ENCODE measurements at places on chromosomes 13 and 19.

DNA sequence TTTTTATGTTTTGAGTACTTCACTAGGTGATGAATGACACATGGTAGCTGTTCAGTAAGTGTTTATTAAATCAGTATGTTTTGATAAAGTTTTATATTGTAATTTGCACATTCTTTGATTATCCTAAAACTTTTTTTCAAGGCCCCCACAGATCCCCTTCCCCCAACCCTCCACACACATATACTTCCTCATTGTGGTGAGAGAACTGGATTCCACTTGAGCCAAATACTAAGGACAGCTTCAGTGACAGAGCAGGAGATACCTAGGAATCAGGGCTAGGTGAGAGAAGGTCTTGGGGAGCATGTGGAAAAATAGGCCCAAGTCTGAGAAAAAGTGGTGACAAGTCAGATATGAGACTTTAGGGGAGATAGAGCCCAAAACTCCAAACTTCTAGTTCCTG is 174.6 kb downstream of the TDRD3 start:
- no peaks in the 10 kb centered on the region for H3K4me1 ChIP-seq
- H3K36me3 ChIP-seq = no peaks in the 10 kb centered on the region
- H3K27ac ChIP-seq = no peak overlapping the region

DNA sequence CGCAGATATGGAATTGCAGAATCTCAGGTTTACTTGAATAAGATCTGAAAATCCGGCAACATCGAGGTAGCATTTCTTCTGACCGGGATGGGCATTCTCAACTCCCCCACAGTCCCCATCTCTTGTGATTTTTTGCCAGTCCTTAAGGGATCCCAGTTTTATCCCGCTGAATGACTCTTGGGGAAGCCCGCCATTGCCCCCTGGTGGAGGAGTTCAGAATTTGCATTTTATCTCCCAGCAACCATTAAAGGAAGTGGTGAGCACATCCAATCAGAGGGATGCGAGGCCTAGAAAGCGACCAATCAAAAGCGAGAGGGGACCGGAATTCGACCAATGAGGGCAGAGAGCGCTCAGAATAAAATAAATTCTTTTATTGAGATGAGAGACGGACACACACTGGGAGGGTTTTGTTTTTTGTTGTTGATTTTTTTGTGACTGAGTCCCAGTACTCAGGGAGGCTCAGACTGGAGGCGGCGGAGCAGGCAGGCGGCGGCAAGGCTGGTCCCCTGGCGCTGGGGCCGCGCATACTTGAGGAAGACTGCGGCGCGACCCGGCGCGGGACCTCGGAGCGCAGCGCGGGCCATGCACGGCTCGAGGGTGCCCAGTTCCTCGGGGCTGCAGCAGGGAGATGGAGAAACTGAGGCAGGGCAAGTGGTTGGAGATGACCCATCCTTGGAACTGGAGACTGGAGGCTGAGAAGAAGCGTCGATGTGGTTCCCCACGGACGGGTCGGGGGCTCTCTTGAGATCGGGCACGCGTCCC is 3.9 kb upstream of the TTC9B start:
- H3K36me3 ChIP-seq = no peaks in the 10 kb centered on the region
- H3K27me3 ChIP-seq = peaks cover 7% of the 10 kb centered on the region
- DNase-seq = peak; percentile 72
- H3K4me1 ChIP-seq = no peaks in the 10 kb centered on the region
- H3K27ac ChIP-seq = no peak overlapping the region
- no peak overlapping the region for H3K4me3 ChIP-seq

- H3K27ac ChIP-seq = no peak overlapping the region
- no peaks in the 10 kb centered on the region for H3K36me3 ChIP-seq
- DNase-seq = no peak
- H3K27me3 ChIP-seq = no peaks in the 10 kb centered on the region
- H3K4me1 ChIP-seq = no peaks in the 10 kb centered on the region
Observed at GRCh38 chr19:19606021-19606420, 12.5 kb downstream of the PBX4 start.

DNA sequence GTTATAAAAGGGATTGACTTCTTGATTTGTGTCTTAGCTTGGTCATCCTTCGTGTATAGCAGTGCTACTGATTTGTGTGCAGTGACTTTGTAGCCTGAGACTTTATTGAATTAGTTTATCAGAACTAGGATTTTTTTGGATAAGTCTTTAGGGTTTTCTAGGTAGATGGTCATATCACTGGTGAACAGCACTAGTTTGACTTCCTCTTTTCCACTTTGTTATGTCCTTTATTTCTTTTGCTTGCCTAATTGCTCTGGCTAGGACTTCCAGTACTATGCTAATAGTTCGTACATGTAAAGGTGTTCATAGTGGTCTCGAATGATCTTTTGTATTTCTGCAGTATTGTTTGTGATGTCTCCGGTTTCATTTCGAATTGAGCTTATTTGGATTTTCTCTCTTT is 145.4 kb downstream of the DNAJC3 start:
- H3K36me3 ChIP-seq = no peaks in the 10 kb centered on the region
- no peak overlapping the region for H3K4me3 ChIP-seq
- H3K27ac ChIP-seq = no peak overlapping the region
- H3K27me3 ChIP-seq = no peaks in the 10 kb centered on the region

- no peak overlapping the region for H3K27ac ChIP-seq
- peaks cover 5% of the 10 kb centered on the region for H3K27me3 ChIP-seq
- H3K4me3 ChIP-seq = no peak overlapping the region
- H3K4me1 ChIP-seq = no peaks in the 10 kb centered on the region
- H3K36me3 ChIP-seq = no peaks in the 10 kb centered on the region
- no peak for DNase-seq
Observed at GRCh38 chr19:54674021-54674617, 11.3 kb downstream of the LILRB4 start.

GRCh38 chr19:9043524-9043923 is 33.3 kb upstream of the MUC16 start:
- H3K4me3 ChIP-seq = no peak overlapping the region
- no peak for DNase-seq
- H3K27ac ChIP-seq = no peak overlapping the region
- no peaks in the 10 kb centered on the region for H3K27me3 ChIP-seq

- no peak for DNase-seq
- no peak overlapping the region for H3K27ac ChIP-seq
- H3K4me1 ChIP-seq = peaks cover 7% of the 10 kb centered on the region
- no peak overlapping the region for H3K4me3 ChIP-seq
- H3K36me3 ChIP-seq = no peaks in the 10 kb centered on the region
Observed at GRCh38 chr19:58570770-58571574, 2.2 kb downstream of the MZF1 start.

- no peaks in the 10 kb centered on the region for H3K4me1 ChIP-seq
- H3K27me3 ChIP-seq = no peaks in the 10 kb centered on the region
Observed at GRCh38 chr19:13315495-13315894, 165.3 kb downstream of the IER2 start.

DNA sequence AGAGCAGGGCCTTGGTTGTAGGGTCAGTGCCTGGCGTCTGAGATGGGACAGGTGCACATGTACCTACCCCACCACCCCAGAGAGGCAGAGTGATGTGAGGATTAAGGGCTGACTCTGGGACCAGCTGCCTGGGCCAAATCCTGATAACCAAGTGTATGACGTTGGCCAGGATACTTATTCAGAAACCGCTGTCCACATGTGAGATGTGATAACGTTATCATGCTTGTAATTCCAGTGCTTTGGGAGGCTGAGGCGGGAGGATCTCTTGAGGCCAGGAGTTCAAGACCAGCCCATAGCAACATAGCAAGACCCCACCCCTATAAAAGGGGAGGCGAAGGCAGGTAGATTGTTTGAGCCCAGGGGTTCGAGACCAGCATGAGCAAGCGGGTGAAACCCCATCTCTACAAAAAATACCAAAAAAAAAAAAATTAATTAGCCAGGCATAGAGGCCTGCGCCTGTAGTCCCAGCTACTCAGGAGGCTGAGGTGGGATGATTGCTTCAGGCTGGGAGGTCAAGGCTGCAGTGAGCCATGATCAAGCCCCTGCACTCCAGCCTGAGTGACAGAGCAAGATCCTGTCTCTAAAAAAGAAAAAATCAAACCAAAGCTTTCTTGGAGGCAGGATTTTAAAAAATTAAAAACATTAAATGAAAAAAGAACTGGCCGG is 10.0 kb downstream of the ADGRE5 start:
- DNase-seq = no peak
- no peak overlapping the region for H3K27ac ChIP-seq
- H3K27me3 ChIP-seq = no peaks in the 10 kb centered on the region
- no peaks in the 10 kb centered on the region for H3K36me3 ChIP-seq

Measured in prostate gland (tissue), 2 donors.